ENCODE measurements at places on chromosomes 4 and X.

DNA sequence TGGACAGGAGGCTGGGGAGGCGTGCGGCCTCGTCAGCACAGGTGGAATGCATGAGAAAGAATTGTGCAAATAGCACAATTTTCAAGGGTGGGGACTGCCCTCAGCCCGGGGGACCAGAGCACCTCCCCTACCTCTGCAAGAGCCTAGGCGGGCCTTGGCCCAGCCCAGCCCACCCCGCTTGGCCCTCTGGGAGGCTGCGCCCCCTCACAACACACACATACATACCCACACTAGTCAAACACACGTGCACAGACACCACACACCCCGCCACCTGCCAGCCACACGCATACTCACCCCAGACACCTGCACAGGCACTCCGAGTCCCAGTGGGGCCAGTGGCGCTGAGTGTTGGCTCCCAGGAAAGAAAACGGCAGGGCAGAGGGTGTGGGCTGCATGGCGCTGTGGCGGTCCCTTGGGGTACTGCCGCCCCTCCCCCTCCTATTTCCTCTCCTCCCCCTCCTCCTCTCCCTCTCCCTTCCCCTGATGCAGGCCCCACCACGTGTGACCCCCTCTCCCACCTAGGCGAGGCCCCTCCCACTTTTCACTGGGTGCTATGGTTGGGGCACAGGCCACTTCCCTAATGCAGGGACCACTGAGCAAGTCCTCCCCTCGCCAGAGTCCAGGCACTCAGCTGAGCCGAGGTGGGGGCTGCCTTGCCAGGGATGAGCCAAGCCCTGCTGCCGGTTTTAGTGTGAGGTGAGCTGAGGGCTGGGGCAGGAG, 84.5 kb downstream of the FAM53A start:
- no peak for DNase-seq

DNA sequence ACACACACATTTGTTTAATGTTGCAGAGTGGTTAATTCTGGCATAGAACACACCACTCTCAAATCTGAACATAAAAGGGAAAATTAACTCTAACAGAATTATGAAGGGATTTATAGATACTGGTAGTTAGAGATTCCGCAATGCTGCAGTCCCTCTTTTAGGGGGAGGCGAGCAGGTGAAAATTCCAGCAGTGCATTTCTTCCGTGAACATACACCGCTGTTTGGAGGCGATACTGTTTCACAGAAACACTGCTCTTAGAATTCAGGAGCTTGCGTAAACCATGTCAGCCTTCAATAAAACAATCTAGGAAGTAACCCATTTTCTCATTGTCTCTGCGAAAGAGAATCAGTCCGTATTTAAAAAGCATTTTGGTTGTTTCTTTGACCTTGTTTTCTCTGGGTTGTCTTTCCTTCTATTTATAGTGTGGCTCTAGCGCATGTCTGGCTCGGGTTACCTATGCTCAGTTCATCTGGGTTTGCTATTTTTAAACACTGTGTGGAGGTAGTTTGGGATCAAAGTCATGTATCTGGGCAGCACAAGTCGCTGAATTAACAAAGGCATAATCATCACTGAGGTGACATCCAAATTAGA, 90.4 kb downstream of the GPAT3 start:
- DNase-seq: no peak

GRCh38 chr4:89531932-89532640, 224.5 kb upstream of the GPRIN3 start:
- DNase-seq: no peak

DNA sequence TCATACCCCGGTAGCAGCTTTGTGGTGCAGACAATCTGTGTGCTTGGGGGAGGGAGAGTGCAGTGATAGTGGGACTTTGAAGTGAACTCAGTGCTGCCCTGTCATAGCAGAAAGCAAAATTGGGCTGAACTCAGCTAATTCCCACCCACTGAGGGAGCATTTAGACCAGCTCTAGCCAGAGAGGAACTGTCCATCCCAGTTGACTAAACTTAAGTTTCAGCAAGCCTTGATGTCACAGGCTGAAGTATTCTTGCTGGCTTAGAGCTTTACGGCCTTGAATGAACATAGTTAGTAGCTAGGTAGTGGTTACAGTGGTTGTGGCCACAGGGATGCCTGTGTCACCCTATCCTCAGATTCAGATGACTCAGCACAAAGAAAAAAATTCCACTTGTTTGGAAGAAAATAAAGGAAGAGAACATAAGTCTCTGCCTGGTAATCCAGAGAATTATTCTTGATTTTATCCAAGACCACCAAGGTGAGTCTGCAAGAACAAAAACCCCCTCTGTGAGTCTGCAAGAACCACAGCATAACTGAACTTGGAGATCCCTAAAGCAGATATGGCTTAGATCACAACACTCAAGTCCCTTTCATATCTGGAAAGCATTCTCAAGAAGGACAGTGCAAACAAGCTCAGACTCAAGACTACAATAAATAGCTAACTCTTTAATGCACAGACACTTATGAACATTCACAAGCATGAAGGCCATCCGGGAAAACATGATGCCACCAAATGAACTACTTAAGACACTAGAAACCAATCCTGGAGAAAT, 39.4 kb downstream of the ADH7 start:
- no peak for DNase-seq

GRCh38 chr4:6228158-6229067, 28.1 kb upstream of the JAKMIP1 start:
- DNase-seq: no peak

DNA sequence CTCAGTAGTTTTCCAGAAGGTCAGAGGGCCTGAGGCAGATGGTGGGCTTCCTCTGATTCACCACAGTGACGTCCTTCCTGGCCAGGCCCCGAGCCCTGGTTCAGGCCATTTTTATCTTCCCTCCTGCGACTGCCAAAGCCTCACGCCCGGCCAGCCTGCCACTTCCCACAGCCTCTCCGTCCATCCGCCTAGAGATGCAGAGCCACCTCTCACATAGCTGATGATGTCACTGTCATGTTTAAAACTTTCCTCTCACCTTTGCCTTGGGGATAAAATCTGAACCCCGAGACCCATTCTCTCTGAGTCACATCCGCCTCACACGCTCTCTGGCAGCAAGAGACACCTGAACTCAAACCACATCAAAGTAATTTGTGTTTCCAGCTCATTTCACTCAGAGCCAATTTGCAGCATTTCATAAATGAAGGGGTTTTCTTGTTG, 175.3 kb downstream of the QDPR start:
- peak; percentile 49 for DNase-seq

DNA sequence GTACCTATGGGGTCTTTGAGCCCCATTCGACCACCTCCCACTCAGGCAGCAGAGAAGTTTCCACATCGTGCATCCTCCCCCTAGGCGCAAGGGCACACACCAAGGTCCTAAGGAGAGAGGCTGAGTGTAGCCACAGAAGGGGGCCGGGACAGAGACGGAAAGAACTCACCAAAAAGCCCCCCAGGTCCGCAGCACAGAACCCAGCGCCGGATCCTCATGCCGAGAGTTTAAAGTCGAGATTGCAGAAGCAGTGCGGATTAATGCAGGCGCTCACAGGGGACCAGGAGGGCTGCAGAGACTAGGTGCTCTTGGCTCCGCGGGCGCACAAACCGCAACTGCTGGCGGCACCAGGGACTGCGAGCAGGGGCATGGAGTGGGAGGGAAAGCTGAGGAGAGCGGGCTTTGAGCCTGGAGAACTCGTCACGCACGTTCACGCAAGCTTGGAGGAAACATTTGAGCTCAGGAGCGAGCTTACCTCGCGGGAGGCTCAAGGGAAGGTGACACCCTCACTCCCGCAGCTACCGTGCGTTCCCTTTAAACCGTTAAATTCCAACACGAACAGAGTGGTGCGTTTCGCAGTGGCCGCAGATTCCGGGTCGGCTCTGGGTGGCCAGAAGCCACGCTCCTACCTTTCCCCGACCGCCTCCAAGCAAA, 8.5 kb downstream of the NKX3-2 start:
- no peak for DNase-seq

GRCh38 chrX:53732797-53733196, 46.3 kb upstream of the HUWE1 start:
- DNase-seq: no peak

DNA sequence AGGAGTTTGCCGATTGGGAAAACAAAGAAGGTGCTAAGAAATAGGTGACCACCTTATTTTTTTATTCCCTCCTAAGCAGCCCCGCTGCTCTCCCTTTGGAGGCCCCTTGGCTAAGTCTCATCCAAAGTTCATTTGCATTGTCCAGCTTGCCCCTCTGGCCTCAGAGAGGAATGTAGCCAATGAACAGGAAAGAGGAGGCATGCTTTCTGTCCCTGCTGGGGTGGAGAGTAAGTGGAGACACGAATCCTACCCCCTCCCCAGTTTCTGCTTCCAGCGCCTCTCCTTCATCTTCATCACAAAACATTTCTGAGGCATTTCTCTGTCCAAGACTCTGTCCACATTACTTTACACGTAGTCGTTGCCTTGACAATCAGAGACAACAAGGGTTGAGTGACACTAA, 38.7 kb downstream of the NLGN3 start:
- DNase-seq: no peak

DNA sequence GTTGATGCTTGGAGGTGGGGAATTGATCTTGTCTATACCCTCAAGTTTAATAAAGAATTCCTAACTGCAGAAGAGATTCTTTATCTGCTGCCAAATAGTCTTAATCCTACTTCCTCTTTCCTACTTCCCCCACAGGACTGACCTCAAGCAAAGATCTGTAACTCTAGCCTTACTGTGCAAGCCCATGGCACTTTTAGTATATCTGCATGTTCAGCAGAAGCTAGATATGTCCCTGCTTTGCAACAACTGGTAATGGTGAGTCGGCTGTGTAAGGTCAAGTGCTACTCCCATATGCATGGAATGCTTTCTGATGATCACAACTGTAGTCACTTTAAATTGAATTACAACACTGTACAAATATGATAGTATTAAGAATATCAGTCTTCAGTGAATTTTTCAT, 26.3 kb upstream of the PDS5A start:
- DNase-seq: no peak

DNA sequence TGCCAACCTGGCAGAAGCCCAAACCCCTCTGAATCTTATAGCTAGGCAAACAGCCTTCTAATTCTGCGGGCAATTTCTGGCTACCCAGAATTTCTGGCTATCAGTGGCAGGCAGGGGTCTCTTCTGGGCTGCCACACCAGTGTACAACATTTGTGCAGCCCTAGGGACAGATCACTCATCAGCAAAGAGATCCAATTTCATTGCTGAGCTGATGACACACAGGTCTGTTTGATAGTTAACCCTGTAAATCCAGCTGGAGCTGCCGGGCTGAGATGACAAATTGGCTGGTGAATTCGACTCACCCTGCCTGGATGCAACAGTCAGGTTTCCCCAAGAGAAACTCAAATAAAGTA, 2.4 kb downstream of the MID1 start:
- DNase-seq: no peak

DNA sequence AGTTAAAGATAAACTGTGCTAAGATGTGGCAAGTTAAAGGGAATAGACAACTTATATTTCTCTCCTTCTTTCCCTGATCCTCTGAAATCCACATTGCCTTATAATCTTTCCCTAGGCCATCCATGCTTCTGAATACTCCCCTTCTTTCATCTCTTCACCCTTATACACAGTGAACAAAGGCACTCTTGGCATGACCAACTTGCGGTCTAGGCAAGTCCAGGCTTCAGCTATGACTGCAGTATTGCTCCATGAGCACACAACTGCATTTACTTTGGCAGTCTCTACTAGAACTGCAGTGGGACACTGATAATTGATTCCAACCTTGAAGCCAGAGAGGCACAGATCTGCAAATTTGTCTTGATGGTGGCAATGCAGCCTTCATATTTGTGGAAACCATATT, 24.2 kb upstream of the UBA6 start:
- DNase-seq: no peak

- DNase-seq: no peak
Measured at GRCh38 chr4:1333256-1333655, 13.8 kb upstream of the UVSSA start.

GRCh38 chrX:111270339-111270738, at the start of gene CAPN6:
TSS of gene CAPN6 (minus strand) at chrX:111270483. CDS start at chrX:111263936, 6,547 bp downstream.
- DNase-seq: no peak

All from stimulated activated CD8-positive, alpha-beta memory T cell treated with anti-CD3 and anti-CD28 coated beads, Interleukin-2, amount 100 ng/mL, for 48 hours (primary cell).